Activated naive CD4-positive, alpha-beta T cell treated with anti-CD3 and anti-CD28 coated beads for 36 hours (primary cell): ENCODE measurements at places on chromosomes 1 and 21. TPM values are rescaled to one million over a fixed set of nuclear protein-coding genes. Genes with fewer than 3 reads are reported as not detected.

The PGLYRP3 gene
- total RNA-seq: not detected

The NPHS2 gene
- total RNA-seq: not detected

The SYCP1 gene
- not detected for total RNA-seq

The RASAL2 gene
- total RNA-seq: not detected

The CR1L gene
- total RNA-seq: not detected

DNA sequence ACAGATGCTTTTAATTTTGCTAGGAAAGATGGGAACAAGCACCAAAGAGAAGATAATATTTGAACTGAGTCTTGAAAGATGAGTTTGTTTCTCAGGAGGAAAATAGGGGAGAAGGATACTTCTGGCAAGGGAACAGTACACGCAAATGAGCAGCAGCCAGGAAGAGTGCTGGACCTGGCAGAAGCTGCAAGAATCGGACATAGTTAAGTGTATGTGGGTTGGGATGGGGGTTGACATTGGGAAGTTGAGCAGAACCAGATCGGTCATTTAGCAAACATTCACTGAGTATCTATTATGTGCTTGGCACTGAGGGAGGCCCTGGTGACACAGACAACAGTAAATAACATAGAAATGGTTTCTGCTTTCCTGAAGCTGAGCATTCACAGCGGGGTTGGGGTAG lies 198.8 kb downstream of the PLPP3 start:
- DNase-seq: no peak

DNA sequence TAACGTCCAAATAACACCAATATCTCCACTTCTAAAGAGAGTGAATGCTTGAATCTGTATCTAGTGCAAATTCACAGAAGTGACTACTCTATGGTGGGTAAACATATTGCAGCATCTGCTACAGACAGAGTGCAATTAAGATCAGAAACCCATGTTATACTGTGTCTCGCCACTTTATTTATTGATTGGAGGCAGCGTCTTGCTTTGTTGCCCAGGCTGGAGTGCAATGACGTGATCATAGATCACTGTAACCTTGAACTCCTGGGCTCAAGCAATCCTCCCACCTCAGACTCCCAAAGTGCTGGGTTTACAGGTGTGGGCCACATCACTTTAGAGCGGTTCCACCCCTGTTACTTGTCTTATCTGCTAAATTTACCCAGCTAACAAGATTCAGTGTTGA lies 57.0 kb downstream of the HLCS start:
- no peak for DNase-seq

DNA sequence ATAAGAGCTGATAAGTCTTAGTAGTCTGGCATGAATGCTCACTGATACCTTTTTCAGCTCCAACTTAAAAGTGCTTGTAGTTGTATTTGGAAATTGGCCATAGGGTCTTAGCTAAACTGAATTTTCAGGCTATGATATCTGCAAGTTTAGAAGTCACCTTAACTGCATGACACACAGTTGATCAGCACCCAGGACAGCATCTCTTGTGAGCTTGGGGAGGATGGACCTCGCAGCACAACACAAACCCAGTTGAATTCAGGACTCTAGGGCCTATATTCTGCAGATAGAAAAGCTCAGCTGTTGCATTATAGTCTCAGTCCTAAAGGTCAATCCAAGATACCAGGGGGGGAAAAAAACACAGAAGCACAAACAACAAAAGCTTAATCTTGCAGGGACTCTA lies 394.3 kb downstream of the KCNH1 start:
- DNase-seq: no peak

DNA sequence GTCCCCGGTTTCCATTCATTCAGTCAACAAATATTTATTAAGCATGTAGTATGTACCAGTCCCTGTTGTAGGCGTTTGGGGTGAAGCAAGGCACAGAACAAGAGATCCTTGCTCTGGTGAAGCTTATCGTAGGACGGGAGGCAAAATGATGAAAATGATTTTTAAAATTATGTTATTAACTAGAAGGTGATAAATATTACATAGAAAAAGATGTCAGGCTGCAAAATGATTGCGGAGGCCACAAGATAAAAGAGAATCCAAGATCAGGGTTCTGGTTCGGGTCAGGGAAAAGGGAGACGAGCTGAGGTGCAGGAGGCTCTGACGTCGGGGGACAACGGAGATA lies 602 bp upstream of the CGN start:
- DNase-seq: no peak

- DNase-seq: no peak
Measured at GRCh38 chr1:237737448-237737847, 153.3 kb downstream of the ZP4 start.

GRCh38 chr1:169680377-169681019 lies 30.9 kb downstream of the SELL start:
- DNase-seq: peak; percentile 83

DNA sequence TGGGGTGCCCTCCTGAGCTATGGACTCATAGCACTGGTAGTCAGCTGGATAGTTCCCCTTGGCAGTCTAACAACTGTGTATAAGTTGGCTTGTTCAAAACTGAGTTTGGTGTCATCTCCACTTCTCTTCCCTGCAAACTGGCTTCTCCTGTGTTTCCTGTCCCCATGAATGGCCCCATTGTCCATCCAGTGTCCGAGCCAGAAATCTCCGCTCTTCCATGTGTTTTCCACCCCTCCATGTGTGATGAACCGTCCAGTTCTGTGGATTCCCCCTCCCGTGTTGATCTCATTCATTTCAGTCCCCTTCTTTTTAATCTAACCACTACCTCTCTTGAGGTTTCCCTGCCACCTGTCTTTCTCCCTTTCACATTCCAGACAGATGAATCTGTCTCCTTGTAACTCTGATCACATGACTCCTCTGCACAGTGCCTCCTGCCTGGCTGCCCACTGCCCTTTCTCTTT lies 195.7 kb downstream of the ROR1 start:
- no peak for DNase-seq

DNA sequence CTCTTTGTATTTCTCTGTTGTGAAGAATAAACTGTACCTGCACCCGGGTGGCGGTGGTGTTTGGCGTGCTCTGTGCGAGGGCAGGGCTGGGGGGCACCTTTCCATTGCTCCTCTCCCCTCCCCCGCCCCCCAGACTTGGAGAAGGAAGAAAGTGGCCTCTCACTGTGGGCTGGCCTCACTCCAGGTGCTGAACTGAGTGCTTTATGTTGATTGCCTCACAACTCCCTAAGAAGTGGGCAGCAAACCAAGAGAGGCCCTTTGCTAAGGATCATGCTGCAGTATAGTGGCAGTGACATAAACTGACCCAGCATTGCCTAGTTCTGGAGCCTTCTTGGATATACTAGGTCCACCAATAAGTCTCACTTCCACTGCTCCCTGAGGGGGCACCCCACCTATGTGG lies 20.2 kb downstream of the A3GALT2 start:
- no peak for DNase-seq
